ENCODE measurements at places on chromosomes 2 and 18. TPM values are rescaled to one million over a fixed set of nuclear protein-coding genes. Genes with fewer than 3 reads are reported as not detected.

DNA sequence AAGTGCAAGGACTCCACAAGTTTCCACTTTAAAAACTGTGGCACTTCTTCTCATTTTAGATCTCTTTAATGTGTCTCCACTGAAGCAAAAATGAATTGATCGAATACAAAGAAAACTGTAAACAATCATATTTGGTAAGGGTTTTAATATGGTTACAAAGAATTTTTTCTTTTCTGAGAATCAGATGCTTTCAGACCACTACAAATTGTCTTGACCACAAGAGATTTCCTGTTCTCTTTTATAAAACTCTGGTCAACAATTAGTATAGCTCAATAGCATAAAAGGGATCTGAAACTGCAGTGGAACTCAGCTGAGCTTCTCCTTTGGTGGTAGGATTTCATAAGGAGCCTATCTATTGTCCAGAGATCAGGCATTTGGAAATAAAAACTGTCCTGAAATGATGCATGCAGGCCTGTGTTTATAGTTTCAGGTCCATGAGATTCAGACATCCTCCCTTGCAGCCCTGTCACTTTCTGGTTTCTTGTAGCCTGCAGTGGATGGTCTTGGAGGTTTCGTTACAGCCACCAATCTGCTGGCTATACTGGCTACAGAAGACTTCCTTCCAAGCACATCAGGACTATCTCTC is 120.0 kb downstream of the DOCK10 start:
- no peak for DNase-seq

DNA sequence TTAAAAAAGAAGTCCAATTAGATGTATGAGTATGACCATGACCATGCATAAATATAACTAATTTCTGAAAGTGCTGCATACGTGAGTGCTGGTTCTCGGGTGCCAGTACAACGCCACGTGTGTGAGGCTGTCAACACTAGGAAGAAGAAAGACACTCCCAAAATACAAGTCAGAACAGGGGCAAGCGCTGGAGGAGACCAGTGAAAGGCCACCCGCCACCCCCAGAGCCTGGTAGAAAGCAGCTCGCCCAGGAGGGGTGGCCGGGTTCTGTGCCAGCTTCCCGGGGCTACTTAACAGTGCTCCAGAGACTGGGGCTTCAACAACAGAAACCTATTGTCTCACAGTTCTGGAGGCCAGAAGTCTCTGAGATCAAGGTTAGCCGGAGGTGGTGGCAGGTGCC is 147.6 kb downstream of the RTP5 start:
- DNase-seq = no peak

The HOXD9 gene
- 4.8 TPM for polyA plus RNA-seq

- DNase-seq = no peak
These were observed 43.1 kb upstream of the NABP1 start for GRCh38 chr2:191634791-191635190.

DNA sequence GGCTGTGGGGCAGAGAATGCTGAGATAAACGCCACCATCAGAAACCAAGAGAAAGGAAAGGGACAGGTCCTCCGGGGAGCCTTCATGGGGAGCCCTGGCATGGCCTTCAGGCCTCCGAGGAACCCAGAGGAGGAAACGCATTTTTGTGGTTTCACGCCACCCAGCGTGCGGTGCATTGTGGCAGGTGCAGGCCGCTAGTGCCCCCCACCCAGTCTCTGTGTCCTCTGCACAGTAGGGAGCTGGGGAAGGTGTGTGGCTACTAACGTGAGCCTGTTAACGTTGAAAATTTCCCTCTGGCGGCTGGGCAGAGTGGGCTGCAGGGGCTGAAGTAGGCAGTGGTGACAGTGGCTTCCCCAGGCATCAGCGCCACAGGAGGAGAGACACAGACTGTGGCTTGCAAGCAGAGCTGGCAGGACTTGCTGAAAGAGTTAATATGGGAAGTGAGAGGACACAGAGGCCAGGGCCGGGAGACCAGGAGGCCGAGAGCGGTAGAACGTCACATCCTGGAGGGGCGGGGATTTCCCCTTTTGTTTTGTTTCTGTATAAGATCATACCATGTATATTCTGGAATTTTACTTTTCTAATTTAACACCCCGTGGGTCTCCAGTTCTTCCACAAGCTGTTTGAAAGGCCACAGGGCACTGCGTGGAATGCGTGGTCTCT is 166.9 kb downstream of the GBX2 start:
- no peak for DNase-seq

GRCh38 chr2:20210462-20210861 is 14.5 kb downstream of the SDC1 start:
- no peak for DNase-seq

DNA sequence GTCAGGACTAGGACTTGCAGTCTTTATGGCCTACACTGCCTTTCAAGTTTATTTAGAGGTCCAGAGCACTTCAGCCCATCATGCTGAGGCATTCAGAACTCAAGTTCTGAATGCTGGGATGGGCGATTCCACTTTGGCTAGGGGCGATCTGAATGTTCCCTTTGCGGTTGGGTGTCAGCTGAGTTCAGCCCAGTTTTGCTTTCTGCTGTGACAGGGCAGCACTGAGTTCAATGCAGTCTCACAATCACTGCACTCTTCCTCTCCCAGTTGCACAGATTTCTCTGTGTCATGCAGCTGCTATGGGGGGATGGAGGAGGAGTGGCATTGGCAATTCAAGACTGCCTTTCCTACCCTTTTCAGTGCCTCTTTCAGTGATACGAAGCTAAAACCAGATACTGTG is 1232.0 kb upstream of the FAM98A start:
- DNase-seq = no peak

- DNase-seq = no peak
These were observed 22.7 kb downstream of the CNNM4 start for GRCh38 chr2:96783388-96783787.

The CNDP2 gene
- 84.9 TPM for polyA plus RNA-seq

DNA sequence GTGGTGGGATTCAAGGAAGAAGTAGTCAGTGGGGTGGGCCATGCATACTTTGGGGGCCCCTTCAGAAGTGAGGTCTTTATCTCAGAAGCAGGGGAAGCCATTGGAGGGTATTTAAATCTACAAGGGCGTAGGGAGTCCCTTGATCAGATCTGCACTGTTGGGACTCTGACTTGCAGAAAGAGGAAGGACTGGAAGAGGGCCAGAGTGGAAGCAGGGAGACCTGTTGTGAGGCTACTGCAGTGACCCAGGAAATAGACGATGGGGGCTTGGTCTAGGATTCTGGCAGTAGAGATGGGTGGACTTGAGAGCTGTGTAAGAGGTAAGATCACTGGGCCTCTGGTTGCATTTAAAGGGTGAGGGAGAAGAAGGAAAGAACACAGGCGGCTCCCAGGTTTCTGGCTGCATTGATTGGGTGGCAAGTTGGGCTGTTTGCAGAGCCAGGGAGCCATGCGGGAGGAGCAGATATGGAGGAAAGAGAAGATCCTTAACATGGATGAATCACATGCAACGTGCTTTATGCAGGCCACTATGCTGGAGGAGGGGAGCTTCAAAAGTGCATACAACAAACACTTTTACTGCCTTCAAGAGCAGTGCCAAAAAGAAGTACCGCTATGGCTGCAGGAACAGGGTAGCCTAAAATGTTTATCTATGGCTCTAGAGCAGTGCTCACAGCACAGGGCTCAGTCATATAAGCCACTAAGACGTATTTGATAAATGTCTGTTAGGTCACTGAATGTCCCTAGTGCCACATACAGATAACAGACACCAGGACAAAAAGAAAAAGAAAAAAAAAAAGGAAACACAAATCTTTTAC is 2.3 kb downstream of the SFXN5 start:
- DNase-seq = no peak

GRCh38 chr18:48993586-48993985 is 42.8 kb upstream of the SMAD7 start:
- no peak for DNase-seq

DNA sequence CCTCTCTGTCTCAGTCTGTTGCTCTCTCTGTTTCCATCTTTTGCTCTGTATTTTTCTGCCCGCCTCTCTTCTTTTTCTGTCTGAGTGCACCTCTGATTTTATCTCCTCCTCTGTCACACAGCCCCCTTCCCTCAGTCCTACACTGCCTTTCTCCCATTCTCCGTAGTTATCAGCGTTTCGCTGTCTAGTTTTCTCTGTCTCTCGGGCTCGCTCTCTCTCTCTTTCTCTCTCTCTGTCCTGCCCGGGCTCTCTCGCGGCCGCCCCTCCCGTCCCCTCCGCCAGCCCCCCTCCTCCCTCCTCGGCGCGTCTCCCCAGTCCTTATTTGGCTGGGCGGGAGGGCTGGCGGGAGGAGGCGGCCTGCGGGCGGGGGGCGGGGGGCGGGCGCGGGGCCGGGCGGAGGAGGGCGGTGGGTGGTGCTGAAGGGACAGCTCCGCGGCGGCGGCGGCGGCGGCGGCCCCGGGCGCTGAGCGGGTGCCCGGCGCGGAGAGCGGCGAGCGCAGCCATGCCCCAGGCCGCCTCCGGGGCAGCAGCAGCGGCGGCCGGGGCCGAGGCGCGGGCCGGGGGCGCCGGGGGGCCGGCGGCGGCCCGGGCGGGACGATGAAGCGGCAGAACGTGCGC is at the start of gene KCNK3:
Gene KCNK3, plus strand, starts transcription at position 444 of the 618 bp plus-strand sequence. Its CDS starts 154 bp downstream, at position 598.
- peak; percentile 97 for DNase-seq

The MATN3 gene
- 4.0 TPM for polyA plus RNA-seq

DNA sequence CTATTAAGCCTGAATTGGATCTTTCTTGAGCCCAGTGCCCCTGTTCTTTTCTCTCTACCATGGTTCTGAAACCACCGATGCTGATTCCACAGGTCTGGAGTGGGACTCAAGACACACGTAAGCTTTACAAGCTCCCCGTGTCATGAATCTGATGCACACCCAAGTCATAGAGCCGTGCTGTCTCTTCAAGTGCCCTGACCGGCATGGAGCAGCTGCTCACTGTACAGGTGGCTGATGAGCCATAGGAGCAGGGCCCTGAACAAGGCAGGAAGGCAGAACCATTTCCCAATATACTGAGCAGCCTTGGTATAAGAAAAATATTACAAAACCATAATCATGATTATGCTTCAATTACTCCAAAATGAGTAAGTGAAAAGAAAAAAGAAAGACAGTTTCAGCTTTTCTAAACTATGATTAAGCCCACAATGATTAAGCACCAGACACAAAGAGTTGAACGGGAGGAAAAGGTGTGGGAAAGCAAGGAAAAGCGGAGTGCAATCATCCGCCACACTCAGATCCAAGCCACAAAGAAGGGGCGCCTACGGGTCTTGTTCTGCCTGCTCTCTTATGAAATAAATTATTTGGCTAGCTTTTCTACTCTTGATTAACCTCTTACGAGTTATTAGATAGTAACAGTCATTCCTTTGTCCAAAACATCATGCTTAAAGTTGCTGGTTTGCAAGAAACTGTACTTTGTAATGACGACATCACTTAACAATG is 41.7 kb downstream of the NOL10 start:
- no peak for DNase-seq

DNA sequence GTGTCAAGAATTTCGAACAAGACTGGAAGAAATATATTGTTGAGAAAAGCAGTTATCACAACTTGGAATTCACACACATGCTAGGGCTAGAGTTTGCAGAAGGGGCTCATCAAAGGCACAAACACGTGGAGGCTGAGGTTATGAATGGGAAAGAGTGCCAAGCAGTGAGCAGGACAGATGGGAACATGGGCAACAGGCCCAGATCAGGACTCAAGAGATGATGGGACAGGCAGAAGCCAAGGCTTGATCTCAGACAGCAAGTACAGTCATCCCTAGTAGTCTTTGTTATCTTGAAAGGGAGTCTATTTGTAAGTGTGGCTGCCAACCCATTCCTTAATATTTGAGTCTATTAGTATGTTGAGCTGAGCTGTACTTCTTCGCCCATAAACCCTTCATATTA is 22.2 kb upstream of the EPC2 start:
- no peak for DNase-seq

- DNase-seq = no peak
These were observed 96.4 kb downstream of the CERS6 start for GRCh38 chr2:168552450-168552856.

- no peak for DNase-seq
These were observed 91.8 kb downstream of the DGKD start for GRCh38 chr2:233446121-233446520.

- DNase-seq = no peak
These were observed 102.9 kb downstream of the ALPK2 start for GRCh38 chr18:58525928-58526424.

- DNase-seq = no peak
These were observed 7.7 kb upstream of the LIMS2 start for GRCh38 chr2:127683056-127683455.

DNA sequence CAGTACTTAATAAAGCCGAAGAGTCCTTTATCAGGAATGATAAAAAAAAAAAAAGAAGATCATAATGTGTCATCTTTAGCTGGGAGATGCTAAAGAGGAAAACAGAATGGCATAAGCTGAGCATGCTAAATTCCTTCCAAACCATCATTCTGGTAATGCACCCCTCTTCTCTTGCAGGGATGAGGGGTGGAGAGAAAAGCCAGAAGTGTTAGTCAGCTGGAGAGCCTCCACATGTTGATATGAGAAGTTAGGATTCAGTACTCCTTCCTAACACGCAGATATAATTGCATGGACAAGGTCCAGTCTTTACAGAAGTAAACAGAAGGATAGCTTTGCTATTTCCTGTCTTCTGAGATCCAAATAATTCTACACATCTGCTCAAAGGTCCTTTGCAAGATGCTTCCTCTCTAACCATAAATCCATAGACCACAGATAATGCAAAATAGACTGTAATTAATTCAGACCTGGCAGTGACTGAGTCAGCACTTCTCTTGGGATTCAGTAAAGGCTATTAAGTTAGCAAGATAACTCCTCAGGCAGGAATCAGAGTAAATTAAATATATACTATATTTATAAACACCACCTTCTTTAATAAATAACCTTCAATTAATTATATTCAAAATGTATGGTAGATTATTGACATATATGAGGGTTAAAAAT is 930.0 kb upstream of the KLHL29 start:
- DNase-seq = no peak

GRCh38 chr2:65737452-65738011 is 305.1 kb upstream of the SPRED2 start:
- no peak for DNase-seq

DNA sequence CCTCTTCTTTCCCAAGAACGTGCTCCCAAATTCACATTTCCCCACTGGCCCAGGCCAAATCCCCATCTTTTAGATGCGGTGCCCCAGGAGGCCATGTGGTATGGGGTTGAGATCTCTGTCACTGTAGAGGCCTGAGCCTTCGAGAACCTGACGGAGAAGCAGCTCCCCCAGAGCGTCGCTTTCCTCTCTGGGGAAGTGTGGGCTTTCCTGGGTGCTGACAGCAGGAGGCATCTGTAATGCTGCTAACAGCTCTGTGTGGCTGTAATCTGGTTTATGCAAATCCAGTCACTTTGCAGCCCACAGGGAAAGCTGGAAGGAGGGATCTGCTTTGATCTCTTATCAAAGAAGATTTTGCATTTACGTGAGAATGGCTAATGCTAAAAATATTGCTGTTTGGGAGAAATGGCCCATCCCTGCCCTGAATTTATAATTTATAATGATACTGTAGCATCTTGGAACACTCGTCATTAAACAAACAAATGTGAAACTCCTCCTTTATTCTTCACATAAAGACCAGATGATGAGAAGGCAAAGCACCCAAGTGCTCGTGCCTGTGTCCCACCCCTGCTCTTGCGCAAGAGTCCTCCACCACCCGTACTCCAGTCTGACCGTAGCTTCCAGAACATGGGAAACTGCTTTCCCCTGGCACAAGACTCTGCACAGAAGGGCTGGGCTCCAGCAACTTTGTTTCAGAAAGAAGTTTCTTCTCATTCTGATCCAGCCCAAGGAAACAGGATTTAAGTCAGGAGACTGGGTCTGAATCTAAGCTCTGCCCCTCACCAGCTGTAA is 109.9 kb upstream of the EPC2 start:
- DNase-seq = peak; percentile 44

GRCh38 chr2:239727776-239728600 is 297.2 kb downstream of the NDUFA10 start:
- DNase-seq = no peak

The C18orf63 gene
- polyA plus RNA-seq = not detected
